ENCODE measurements at places on chromosomes 7 and 10.
A peak's percentile ranks its signal among the peaks of the same experiment; 100 is the strongest.

- DNase-seq, result no peak
Observed at GRCh38 chr7:151686016-151686766, 166.5 kb upstream of the RHEB start.

DNA sequence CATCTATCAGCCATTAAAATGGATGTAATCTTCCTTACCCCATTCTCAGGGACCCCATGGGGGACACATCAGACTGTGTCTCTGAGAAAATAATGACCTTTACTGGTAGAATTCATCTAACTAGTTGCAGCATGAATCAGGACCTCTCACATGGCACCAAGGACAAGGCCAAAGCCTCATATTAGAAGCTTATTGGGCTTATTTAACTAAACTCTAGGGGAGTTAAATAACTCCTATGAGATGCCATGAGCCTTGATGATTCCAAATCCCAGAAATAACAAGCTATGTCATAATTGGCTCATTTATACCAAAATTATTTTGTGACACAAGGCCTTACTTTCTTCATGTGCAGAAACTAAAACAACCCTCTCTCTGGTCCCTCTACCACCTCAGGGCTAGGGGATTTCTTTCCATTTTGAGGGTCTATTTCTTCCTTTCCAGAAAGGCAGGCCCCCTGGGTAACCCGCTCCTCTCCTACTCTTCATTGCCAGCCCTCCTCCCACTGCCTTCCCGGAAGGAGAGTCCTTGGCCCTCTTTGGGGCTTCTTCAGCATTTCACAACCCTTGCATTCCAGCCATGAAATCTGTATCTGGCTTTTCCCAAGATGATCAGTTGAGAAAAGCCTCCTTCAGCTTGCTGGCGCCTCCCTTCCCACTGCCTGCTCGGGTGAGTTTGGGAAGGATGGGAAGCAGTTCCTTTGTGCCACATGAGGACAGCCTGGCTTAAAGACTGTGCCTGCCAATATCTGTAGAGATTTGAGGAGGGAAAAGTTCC is 41.8 kb upstream of the TRIM8 start:
- DNase-seq, result no peak

DNA sequence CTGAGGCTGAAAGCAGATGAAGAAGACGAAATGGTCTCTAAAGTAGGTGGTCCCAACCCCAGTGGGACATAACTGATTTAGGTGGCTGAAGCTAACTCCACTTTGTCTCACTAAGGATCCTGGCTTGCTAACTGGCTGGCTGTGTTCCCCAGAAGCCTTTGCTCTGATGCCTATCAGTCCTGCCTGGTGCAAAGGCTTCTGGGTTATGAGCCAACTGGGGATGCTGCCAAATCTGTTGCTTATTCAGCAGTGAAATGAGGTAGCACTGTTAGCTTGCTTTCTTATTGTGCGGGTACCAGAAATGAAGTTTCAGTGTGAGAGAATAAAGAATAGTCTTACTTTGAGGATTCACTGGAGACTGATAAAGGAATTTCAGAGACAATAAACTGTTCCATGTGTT is 18.1 kb downstream of the PRKG1 start:
- DNase-seq, result no peak

GRCh38 chr7:84509522-84509921 is 314.9 kb upstream of the SEMA3A start:
- DNase-seq, result no peak

GRCh38 chr7:149448961-149449360 is 11.9 kb downstream of the ZNF777 start:
- no peak for DNase-seq

DNA sequence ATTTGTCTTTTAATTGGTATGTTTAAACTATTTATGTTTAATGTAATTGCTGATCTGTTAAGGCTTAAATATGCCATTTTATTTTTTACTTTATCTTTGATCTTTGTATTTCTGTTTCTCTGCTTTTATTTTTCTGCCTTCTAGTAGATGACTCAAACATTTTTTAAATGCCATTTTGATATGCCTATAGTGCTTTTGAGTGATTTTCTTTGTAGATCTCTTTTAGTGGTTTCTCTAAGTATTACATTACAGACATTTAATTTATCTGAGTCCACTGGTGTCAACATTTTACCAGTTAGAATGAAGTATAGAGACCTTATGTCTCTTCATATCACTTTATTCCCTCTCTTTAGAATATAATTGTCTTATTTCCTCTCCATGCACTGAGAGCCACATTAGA is 32.7 kb downstream of the IL6 start:
- DNase-seq, result no peak

GRCh38 chr7:464454-465401 is 54.9 kb downstream of the PDGFA start:
- DNase-seq, result peak; percentile 10

DNA sequence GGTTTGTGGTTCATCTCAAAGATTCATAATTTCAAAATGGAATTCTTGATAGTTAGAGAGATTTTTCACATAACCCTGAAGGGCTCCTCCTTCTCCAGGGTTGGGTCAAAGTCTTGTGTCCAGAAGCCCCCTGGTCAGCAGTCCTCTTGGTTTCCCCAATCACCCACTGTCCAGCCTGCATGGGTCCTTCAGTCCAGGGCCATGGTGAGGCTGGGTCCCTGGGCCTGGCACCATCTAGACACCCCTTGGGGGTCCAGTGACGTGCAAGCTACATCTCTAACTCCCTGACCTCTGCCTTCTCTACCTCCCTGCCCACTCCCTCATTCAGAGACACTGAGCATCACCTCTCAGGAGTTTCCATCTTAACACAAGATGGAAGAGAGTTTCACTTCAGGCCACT is 26.1 kb downstream of the ANXA8 start:
- DNase-seq, result no peak

- no peak for DNase-seq
Observed at GRCh38 chr10:75772153-75772887, 340.9 kb downstream of the LRMDA start.

DNA sequence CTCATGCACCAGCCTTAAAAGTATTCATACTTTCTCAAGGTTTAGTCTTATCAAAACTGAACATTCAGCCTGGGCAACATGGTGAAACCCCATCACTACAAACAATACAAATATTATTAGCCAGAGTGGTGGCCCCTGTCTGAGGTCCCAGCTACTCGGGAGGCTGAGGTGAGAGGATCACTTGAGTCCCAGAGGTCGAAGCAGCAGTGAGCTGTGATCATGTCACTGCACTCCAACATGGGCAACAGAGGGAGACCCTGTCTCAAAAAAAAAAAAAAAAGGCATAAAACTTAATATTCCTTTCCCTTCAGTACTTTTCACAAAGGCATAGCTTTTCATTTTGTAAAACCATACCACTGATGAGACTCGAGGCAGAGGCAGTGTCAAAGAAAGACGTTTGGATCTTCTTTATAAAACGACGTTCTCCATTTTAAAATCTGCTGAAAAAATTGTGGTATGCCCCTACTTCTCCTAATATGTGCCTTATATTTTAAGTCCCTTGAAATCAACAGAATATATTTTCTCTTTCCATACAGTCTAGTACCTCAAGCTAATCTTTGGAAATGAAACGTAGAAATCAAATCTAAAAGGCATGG is 1.9 kb downstream of the NSUN6 start:
- DNase-seq, result no peak

Measured in WTC11 (cell line).